ENCODE measurements at places on chromosomes 16 and 17.

DNA sequence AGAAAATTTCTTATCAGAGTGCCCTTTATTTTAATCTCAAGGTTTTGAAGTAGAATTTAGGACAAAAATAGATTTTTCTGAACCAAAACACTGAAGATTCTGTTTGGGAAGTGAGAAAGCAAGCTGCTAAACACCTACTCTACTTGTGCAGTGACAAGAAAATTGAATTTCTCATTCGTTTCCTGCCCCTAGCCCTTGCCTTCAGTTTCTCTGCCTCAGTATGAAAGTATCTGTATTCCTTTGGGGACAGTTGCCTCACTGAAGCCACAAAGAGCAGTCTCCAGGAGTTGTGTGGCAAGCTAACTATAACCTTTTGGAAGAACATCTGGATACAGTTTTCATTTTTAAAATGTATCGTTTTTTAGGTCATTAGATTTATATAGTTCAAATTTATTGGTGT is 19.7 kb downstream of the MOSMO start:
- DNase-seq, result no peak

DNA sequence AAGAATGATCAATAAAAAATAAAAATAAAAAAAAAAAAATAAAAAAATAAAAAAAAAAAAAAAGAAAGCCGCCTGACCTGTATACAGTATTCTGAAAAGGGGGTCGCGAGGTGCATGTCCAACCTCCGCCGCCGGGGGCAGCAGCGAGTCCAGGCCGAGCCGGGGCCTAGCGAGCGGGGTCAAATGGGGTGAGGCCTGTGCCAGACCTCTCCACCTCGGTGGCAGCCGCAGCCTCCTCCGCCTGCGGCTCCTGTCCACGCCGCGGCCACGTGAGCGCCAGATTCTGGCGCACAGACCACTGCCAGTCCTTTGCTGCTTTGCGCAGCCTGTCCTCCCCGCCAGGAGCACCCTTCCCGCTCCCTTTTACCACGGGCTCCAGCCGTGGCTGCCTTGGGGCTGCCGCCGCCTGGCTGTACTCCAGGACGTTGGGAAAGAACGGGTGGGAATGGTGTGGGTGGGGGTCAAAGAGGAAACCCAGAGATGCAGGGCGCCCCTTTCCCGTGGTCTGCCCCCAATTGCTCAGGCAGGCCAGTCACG is 2.4 kb upstream of the BCKDK start:
- DNase-seq, result peak; percentile 75

DNA sequence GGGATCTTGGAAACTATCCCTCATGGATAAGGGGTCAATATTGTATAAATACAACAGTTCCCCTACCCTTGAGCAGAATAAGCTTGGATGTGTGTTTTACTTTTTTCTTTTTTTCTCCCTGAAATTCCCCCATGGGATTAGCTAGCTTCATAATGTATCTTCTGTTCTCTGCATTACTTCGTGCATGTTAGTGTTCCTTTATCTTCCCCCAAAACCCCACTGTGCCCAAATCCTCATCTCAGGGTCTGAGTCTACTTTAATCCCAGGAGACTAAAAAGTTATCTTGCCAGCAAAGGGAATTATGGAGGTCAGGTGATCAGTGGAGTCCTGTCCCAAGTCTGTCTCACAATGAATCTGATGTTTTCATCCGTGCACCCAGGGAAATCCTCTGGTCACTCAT is 217.5 kb upstream of the CNTNAP4 start:
- DNase-seq, result no peak

DNA sequence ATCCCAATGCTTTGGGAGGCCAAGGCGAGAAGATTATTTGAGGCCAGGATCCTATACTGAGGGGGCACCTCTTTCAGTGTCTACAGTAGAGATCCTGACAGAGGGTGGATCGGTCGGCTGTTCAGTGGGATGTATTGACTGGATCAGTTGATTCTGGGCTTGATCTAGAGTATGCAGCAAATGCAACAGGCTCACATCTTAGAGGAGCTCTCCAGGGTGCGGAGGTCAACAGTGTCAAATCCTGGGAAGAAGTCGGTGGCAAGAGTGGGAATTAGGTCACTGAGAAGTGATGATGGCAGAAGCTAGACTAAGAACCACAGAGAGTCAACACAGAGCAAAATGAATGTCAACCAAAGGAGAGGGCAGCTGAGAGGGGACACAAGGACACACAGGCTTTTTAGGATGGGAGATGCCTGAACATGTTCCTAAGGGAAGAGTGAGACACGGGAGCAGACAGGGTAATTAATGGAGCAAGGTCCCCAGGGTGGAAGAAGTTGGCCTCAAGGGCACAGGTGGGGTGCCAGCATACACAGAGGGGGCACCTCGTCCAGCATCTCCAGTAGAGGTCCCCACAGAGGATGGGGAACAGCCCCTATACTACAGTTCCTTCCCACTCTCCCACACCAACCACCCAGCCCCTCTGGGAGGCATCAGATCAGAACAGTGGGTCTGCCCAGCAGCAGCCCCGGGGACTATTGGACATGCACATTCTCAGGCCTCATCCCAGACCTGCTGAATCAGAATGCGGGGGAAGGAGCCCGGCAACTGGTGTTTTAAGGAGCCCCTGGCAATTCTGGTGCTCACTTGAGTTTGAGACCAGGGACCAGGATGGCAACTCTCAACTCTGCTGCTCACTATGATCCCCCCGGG is 10.0 kb upstream of the CYTH1 start:
- DNase-seq, result no peak

DNA sequence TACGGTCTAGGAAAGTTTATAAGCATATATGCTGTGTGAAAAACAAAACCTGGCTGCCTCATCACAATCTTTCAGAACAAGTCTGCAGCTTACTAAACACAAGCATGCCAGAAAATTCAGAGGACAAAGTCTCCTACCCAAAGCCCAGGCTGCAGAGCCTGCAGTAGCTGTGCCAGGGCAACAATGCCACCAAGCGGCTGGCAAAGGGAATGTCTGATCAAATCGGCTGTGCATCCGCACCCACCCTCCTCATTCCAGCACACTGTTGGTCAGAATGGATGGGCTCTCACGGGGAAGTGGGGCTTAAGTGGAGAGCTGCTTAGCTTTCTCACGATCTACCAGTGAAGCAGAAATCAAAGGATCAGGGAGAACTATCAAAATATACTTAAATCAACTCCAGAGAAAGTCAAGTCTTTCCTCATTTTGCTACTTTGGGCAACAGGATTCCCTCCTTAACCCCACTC is 73.5 kb downstream of the CYTH1 start:
- DNase-seq, result no peak

DNA sequence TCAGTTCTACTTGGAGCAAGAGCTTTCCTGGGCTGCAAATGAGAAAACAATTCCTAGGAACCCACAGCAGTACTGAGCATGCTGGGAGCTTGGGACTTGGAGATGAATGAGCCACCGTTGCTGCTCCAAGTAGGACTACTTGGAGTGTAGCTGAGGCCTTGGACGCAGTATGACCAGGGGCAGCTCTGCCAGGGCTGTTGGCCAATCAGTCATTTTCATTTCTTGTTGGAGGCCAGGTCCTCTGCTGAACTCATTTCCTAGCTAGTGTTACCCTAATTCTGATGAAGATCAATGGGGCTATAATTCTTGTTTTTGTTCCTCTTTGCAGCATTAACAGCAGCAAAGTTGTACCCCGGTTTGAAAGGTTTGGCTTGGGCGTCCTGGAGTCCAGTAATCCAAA is 8.0 kb upstream of the LGALS9 start:
- DNase-seq, result no peak

- DNase-seq, result no peak
These were observed 15.6 kb downstream of the HIGD1B start for GRCh38 chr17:44863061-44863918.

GRCh38 chr16:7209598-7209997 is 123.0 kb upstream of the RBFOX1 start:
- DNase-seq, result no peak

Data from activated CD8-positive, alpha-beta memory T cell treated with anti-CD3 and anti-CD28 coated beads for 48 hours (primary cell).